Fibroblast of skin of right biceps (primary cell): ENCODE measurements at places on chromosomes 5 and 9.

GRCh38 chr5:76219636-76220035 lies 136.5 kb downstream of the SV2C start:
- no peak for DNase-seq

GRCh38 chr9:2196757-2197156 lies 181.6 kb downstream of the SMARCA2 start:
- DNase-seq, result no peak

DNA sequence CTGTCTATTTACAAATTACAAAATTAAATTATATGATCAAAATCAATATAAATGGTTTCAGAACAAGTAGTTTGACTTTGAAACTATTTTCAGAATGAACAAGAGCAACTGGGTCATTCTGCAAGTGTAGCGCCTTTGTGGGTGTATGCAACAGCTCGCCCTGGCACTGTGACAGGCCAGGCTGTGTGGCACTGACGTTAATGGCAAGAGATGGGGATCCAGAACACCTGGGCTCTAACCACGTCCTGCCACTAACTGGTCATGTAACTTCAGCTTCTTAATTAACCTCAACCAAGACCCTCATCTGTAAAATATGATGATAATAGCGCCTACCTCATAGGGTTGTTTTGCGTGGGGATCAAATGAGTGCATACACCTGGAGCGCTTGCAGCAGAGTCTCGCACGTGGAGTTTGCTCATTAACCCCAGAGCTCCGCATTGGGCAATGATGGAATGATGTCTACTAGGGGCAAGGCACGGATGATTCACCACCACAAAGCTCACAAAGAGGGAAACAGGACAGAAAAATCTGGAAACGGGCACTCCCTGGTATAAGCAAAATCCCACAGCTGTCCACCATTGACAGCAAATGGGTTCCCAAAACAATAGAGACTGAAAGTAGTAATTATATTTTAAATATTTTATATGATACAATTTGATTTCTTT lies 639.4 kb downstream of the SEMA5A start:
- peak; percentile 60 for DNase-seq

DNA sequence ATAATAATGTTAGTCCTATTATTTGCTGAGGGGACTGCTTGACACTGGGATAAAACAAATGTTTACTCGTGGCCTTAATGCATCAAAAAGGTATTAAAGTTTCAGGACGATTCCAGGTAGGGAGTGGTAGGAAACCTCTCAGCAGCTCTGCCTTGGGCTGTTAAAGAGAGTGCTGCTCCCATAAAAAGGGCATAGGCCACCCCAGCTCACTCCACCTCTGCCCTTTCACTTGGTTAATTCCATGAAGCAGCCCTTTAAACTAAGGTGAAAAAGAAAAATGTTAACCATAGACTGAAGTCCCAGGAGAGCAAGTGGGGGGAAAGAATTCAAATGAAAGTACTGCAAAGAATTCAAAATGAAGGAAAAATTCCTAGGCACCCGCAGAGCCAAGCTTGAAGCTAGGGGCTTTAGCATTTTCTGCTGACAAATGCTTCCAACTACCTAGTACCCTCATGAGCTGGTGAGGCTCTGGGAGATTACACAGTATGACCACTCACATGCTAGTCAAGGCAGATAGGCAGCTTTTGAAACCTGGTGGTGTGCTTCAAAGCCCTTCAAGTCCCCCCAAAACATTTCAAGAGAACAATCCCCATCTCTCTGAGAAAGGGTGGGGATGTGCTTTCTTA lies 8.5 kb downstream of the KLF9 start:
- DNase-seq, result peak; percentile 48

GRCh38 chr5:148998174-148998797 lies 64.6 kb downstream of the SH3TC2 start:
- peak; percentile 65 for DNase-seq

- DNase-seq, result peak; percentile 80
These were observed 1.2 kb upstream of the RNF38 start for GRCh38 chr9:36401164-36401740.

DNA sequence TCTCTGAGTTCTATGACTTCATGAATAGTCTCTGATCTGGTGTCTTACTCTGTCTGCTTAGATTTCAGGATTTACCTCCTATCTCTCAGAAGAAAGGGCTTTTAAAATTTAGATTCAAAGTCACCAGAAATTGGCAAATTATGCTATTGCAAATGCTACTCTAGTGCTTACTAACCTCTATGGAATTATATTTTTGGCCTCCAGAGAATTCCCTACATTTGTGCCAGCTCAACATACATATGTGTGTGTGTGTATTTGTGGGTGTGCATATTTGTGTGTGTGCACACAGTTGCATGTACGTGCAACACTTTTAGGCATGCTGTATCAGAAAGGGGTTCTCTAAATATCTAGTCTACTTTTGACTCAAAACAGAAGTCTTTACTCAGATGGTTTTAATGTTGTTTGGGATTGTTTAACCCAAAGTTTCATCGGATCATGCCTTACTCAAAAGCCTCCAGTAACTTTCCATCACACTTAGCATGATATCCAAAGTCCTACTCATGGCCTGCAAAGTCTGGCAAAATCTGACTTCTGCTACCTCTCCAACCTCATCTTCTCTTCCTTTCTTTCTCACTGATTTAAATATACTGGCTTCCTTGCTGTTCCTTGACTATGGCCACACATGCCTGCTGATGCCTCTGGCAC lies 147.6 kb upstream of the NR3C1 start:
- peak; percentile 76 for DNase-seq

- no peak for DNase-seq
These were observed 970 bp upstream of the TRIM32 start for GRCh38 chr9:116686135-116686534.

DNA sequence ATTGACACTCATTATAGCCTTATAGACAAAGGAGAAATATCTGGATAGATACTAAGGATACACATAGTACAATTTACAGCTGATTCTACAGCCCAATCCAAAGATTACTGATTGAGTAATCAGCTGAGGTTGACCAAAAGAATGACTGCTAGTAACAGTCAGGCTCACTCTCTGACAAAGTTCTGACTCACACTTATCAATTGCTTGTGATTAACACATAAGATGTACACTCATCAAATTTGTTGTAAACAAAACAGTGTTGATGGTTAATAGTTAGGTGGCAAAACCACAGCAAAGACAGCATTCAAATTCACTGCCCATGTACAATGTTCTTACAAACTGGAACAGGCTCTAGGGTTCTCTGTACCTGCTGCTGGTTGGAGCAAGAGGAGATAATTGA lies 422.7 kb downstream of the TLE1 start:
- DNase-seq, result peak; percentile 56

GRCh38 chr5:100584069-100584468 lies 48.9 kb downstream of the FAM174A start:
- DNase-seq, result no peak

DNA sequence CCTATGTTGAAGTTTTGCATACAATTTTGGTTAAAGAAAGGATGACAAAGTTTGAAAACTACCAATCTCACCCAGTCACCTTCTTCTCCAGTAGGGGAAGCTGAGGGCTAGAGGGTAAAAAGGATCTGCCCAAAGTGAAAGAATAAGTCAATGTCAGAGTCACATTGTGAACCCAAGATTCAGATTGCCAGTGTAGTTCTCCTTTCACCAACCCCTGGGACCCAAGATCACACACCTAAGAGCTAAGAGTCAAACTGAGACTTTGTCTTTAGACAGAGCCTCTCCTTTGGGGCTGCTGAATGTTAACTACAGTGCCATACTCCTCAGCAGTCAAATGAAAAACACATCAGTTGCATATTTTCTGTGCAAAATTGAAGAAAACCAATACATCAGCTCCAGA lies 210.6 kb downstream of the ATP10B start:
- no peak for DNase-seq

GRCh38 chr5:24963611-24964010 lies 318.8 kb upstream of the CDH10 start:
- no peak for DNase-seq

DNA sequence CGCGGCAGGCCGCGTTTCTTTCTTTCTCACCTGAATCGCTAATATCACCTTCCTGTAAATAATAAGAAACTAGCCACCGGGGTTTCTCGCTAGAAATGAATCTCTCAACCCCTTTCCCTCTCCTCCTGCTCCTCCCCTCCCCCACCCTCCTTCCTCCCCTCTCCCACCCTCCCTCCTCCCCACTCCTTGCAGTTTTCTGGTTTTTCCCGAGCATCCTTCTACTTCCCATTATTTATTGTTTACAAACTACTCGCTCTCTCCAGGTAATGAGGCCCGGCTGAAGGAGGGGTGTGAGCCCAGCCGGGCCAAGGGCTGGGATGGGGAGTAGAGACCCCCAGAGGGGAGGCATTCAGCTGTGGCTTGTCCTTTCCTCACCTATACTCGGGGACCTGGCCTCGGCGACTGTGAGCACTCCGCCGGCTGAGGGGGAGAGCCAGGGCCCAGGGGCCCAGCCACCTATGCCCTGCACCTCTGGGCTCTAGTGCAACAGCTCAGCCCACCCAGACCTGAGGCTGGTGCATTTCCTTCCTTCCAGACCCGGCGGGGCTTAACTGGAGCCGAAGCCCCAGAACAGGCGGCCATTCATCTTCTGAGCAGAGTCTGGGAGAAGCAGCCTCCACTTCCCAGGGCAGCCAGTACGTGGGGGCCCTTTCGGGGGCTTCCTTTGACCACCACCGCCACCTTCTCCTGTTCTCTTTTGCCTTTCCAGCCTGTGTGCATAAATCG lies 2.1 kb upstream of the IRX4 start:
- no peak for DNase-seq
